ENCODE measurements at places on chromosomes 4 and X.

GRCh38 chrX:99603091-99603814 lies 806.8 kb downstream of the PCDH19 start:
- DNase-seq: no peak

DNA sequence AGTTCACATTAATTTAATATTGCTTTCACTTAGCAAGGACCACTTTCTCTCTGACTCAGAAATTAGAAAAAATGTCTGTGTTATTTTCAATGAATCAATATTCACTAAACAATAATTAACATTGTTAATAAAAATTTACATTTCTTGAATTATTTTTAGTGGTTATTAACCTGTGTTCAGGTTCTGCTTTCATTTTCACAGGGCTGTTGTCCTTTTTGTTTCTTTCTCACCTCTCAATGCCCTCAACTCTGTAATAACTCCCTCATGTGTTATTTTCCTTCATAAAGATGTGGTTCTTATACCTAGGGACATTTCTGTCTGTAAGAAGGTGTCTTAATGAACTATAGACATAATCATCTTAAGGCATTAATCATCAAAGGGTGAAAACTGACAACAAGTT lies 43.1 kb upstream of the PRR27 start:
- no peak for DNase-seq

- DNase-seq: peak; percentile 23
These were observed 39.4 kb downstream of the PPM1K start for GRCh38 chr4:88244816-88245579.

- DNase-seq: no peak
These were observed 27.2 kb downstream of the FAM199X start for GRCh38 chrX:104193485-104193884.

DNA sequence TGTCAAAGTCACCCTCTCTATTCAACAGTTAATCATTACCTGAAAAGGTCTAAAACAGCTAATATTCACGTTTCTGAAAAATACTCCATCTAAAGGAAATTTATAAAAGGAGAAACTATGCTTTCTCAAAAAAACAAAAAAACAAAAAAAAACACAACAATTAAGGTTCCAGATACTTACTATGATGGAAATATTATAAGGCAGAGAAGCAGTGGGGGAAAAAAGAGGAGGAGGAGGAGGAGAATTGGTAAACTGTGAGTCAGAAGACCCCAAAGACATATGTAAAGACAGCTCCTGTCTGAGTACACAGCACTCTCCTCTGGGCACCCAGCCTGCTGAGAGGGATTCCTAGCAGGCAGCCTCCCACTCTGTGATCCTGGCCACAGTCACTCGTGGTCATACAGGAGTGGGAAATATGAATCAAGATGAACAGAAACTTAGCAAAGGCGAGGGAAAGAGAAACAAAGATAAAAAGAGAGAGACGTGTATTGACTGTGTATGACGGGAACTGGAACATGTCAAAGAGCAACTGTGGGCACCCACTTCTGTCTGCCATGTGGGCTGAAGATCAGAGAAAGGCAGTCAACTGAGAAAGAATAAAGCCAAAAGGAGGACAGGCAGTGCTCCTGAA lies 12.5 kb downstream of the KLHL15 start:
- no peak for DNase-seq

GRCh38 chr4:94623126-94623911 lies 134.4 kb upstream of the BMPR1B start:
- no peak for DNase-seq

DNA sequence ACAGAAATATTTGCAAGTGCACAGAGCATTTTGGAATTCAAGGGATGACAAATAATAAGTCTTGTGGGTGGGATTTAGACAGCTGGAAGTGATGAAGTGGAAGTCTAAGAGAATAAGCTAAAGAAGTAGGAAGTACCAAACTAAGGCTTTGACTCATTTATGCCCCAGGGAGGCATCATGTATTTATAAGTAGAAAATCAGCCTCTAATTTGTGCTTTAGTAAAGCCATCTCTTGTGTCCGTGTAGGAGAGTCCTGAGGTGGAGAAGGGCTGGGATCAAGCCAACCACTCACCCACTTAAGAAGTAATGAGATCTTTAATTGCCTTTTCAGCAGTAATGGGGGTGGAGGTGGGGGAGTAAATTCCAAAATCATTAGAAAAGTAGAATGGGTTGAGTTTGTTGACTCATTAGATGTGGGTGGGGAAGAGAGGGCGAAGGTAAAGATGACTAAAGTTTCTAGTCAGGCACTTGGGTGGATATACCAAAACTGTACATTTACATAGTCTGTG lies 356.7 kb downstream of the STIM2 start:
- no peak for DNase-seq
